Esophagus squamous epithelium (tissue), 5 donors: ENCODE measurements at places on chromosomes 4 and X. TPM values are rescaled to one million over a fixed set of nuclear protein-coding genes. Genes with fewer than 3 reads are reported as not detected.

HHIP gene
- not detected for total RNA-seq

DNA sequence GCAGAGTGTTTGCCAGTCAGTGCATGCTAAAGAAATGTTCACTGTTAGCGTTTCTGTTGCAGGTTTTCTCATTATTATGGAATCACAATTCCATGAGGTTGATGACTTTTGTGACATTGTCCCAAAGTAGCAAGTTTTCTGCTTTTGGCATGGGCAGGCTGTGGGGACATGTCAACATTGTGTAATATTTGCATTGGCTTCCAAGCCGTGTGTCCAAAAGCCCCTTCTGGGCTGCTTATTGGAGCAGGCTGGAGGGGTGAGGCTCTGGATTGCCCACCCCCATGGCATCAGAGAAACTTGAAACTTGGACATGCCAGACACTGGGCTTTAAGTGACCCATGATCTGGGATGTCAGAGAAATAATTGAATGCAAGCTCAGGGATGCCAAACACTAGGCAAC is 90.7 kb downstream of the RTL9 start:
- H3K27me3 ChIP-seq: no peaks in the 10 kb centered on the region
- no peak overlapping the region for H3K27ac ChIP-seq
- no peak overlapping the region for H3K4me3 ChIP-seq

- no peak overlapping the region for H3K4me3 ChIP-seq
- H3K4me1 ChIP-seq: no peaks in the 10 kb centered on the region
- no peaks in the 10 kb centered on the region for H3K27me3 ChIP-seq
- H3K27ac ChIP-seq: no peak overlapping the region
- DNase-seq: no peak
Observed at GRCh38 chr4:158581161-158581560, 59.5 kb downstream of the RXFP1 start.

GRCh38 chr4:183814461-183814860 is 90.6 kb upstream of the STOX2 start:
- no peak for DNase-seq
- no peaks in the 10 kb centered on the region for H3K27me3 ChIP-seq
- no peak overlapping the region for H3K27ac ChIP-seq
- no peaks in the 10 kb centered on the region for H3K4me1 ChIP-seq
- no peaks in the 10 kb centered on the region for H3K36me3 ChIP-seq
